H4 (cell line): ENCODE measurements at places on chromosomes 11 and 22.

- no peak for DNase-seq
Observed at GRCh38 chr11:113090716-113091480, 129.7 kb downstream of the NCAM1 start.

DNA sequence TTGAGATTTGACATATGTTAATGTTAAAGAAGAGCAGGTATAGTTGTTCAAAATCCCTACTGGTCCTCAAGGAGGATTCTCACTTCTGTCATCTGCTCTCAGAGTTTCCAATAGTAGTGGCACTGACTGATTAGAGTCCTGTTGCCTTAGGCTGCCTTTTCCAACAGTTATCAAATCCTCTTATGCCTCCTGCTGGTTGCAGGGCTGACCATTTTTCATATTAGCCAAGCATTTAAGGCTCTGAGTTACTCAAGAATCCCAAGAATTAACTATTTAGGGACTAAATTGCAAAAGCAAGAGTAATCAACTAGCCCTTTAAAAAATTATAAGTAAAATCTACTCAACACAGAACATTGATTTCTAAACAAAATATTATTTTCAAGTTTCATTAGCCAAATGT is 212.0 kb upstream of the CHORDC1 start:
- peak; percentile 4 for DNase-seq

- no peak for DNase-seq
Observed at GRCh38 chr11:118845369-118845768, 38.3 kb upstream of the CXCR5 start.

DNA sequence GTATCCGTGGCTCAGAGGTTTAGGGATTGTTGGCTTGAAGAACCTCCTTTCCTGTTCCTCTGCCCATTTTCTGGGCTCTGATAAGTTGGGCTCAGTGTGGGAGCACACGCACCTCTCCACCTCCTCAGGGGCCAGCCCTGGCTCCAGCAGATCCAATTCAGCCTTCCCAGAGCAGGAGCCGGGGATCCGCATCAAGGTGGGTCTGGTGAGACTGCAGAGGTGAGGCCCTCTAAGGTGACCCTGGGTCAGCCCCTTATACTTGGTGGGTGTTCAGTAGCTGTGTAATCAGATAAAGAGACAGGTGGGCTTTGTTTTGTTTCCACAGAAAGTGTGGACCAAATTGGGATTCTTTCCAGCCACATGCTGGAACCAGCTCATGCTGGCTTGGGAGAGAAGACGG is 1466.0 kb downstream of the TBC1D22A start:
- DNase-seq: no peak

DNA sequence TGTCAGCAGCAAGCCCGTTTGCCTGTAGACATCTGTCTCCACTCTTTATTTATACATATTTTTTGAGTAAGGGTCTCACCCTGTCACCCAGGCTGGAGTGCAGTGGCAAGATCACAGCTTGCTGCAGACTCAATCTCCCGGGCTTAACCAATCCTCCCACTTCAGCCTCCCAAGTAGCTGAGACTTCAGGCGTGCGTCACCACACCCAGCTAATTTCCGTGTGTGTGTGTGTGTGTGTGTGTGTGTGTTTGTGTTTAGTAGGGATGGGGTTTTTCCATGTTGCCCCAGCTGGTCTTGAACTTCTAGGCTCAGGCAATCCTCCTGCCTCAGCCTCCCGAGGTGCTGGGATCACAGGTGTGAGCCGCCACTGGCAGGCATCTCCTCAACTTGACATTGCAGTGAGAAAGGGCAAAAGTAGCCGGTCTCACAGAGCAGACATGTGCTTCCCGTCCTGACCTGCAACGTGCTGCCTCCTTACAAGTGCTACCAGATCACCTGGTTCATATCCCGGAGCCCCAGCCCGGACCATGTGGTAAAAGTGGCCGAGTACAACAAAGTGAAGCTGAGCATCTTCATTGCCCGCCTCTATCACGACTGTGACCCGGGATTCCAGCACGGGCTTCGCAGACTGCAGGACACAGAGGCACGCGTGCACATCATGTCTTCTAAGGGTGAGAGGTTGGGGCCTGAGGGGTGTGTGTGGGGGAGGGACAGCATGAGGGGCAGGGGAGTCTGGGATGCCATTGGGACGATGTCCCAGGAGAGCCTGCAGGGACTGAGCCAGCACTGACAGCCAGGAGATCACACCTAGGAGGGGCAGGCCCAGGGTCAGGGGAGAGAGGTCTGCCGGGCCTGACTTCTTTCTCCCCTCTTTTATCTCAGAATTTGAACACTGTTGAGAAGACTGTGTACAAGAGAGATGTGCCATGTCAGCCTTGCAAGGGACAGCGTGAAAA is 5.6 kb upstream of the APOBEC3H start:
- no peak for DNase-seq

DNA sequence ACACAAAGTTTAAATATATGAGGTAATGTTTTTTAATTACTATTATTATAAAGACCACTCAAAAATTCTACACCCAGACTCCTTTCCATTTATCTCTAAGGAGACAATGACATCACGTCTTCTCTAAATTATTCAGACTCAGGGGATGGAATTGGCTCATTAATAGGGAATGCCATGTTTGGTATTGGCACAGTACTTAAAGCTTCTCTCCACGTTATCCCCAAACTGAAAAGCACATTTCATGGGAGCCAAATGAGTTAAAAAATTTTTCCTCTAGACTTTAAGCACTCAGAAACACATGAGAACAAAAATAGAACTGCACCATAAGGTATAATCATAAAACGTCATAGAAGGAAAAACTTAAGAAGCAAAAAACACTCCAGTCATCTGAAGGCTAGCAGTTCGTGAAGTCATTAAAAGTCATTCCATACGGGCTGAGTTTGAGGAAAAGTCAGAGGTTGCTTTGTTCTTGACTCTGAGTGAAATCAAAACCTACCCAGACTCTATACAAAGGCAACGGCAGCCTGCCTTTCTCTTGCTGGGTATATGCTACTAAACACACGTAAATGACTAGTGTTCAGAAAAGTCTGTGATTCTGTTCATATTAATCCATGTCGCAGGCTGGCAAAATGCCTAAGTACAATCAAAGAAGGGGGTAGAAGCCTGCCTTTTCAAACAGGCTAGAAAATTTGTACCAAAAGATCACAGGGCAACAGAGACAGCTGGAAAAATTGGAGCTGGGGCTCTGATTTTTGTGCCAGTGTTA is 8.7 kb upstream of the MPPED2 start:
- DNase-seq: no peak

GRCh38 chr11:127919206-127920000 is 668.0 kb downstream of the ETS1 start:
- no peak for DNase-seq

GRCh38 chr22:38429499-38430068 is 25.4 kb downstream of the KCNJ4 start:
- no peak for DNase-seq

- no peak for DNase-seq
Observed at GRCh38 chr11:74447720-74448119, 19.6 kb downstream of the KCNE3 start.

GRCh38 chr11:64378335-64378880 is 19.4 kb downstream of the RPS6KA4 start:
- DNase-seq: no peak

DNA sequence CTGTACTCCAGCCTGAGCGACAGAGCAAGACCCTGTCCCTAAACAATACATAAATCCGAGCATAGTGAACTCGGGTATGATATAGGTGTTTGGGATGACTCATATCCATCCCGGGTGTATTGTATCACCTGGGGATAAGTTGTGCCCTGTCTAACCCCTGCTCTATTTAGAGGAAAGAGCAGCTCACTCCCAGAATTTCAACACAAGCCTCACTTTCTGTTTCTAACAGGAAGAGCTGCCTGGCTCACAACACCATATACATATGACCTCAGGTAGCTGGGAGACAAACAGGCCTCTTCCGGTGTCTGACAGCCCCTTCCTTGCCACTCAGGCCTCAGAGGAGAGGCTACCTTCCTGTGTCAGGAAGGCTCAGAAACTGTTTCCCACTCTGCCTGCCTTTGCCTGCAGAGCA is 9.9 kb upstream of the MICALL1 start:
- peak; percentile 53 for DNase-seq

GRCh38 chr11:117302228-117302627 is 11.1 kb downstream of the BACE1-AS start:
- no peak for DNase-seq

DNA sequence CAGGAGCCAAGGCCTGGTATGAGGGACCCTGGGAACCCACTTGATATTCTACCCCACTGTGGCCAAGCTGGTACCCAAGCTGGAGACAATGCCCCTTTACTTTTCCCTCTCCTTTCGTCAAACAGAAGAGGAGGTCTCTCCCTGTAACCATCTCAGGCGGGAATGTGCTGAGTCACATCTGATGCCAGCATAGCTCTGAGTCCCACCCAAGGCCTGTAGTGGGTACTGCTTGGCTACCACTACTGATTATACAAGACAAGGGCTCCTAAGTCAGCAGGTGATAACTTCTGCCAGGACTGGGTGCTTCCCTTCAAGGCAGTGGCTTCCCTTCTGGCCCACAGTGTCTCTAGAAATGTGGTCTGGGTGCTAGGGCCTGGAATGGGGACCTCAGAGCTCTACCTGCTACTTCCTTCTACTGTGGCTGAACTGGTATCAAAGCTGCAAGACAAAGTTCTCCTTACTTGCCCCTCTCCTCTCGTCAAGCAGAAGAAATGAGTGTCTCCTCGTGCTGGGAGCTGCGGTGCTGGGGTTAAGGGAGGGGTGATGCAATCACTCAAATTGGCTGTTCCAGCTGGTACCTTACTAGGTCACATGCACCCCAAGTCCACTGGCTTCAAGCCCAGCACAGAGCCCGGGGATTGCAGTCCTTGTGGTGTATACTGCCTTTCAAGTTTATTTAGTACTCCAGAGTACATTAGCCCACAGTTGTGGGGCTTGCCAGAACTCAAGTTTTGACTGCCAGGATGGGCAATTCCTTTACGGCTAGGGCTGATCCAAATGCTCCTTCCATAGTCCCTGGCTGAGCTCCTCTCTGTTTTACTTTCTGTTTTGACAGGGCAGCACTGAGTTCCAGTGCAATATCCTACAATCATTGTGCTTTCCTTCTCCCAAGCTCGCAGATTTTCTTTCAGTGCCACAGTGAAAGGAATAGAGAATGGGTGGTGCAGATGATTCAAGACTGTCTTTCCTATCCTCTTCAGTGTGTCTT is 419.7 kb upstream of the CNTN5 start:
- DNase-seq: peak; percentile 63

DNA sequence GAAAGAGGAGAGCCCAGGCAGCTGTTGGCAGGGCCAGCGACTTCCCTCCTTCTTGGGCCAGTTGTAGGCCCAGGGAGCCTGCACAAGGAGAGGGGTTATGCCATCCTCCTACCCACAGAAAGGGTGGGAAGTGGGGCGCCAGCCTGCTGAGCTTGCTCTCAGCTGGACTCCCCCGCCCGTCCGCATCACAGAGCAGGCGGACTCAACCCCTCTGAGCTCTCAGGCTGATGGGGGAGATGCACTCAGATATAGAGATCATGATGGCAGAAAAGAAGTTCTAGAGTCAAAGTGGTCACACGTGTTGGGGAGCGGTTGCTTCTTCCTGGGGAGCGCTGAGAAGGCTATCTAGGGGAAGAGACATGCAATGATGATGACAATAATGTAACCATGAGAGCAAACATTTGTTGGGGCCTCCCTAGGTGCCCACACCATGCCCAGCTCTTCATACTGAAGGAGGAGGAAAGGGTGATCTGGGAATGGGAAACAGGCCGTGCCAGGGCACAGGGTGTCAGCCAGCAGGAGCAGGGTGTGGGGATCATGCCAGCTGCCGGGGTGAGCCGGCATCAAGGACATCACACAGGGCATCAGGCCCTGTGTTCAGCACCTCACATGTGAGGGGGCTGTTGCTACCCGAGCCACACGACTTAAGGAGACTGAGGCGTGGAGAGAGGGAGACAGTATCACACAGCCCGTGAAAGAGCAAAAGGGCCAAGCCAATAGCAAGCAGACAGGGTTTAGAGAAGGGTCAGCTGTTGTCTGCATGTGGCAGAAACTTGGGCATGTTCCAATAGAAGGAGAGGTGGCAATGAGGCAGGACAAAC is 7.7 kb downstream of the SLC35E4 start:
- DNase-seq: no peak

DNA sequence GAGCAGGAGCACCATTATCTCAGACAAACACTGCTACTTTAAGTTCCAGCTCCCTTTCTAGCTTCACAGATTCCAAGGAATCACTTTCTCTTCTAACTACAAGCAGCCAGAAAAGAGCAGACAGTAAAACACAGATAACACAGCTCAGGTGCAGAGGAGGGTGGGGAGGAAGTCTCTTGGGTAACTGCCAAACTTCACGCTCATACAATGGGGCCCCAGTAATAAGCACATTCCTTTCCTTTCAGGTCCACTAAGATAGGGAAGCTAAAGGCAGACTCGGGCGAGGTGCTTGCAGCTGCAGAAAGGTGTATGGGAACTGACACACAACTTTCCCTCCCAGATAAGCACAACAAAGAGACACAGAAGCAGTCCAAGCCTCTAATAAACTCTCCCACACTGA is 69.2 kb upstream of the OR9G4 start:
- no peak for DNase-seq

DNA sequence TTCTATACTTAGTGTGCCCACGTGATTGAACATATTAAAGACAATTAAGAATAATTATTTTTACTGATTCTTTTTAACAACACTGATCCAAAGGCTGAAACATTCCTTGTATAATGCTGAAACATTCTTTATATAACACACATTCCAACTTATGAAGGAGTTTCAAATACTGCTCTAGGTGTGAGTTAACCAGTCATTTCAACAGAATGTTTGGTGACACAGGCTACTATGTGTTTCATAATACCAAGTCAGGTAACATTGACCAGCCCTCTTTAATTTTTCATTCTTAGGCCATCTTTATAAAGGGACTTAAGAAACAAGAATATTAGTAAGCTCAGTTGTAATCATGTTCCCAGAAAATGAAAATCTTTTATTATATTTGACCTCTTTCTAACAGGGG is 136.6 kb downstream of the ELP4 start:
- no peak for DNase-seq

DNA sequence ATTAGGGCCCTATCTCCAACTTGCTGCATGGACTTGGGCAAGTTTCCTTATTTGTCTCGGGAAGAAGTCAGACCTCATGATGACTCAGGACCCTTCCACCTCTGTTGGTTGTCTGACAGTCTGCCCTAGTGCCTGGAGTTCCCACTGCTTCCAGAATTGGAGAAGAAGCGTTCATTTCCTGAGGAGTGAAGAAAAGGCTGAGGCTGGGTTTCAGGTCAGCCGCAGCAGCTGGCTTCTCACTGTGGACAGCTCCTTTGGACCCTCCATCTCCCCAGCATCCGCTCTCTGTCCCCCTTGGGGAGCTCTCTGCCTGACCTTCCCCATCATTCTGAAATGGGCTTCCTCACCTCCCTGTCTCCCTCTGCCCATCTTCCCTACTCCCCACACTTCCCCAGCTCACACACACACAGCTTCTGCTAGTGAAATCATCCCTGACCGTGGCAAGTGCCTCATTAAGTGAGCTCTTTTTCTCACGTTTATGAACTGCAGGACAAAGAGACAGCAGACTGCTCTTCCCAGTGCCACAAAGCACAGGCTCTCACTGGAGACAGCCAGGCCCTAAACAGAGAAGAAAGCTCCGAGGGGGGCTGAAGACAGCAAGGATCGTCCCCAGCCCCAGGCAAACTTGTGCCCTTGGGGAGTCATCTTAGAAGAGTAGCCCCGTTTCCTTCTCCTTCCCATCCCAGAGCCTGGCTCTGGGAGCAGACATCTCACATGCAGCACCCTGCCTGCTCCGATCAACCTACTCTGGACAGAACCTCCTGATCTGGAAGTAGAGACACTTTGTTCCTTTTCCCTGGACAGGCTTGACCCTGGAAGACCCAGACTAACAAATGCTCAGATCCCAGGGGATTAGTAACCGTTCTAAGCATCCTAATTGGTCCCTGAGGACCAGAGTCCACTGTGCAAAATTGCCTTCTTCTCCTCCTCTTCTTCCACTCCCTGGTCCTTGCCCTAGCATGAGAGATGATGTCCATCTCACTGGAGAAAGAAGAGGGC is 157.9 kb downstream of the FEZ1 start:
- DNase-seq: no peak

- peak; percentile 84 for DNase-seq
Observed at GRCh38 chr22:18035751-18036150, 11.4 kb upstream of the MICAL3 start.
